ENCODE measurements at places on chromosomes 3 and 15.

DNA sequence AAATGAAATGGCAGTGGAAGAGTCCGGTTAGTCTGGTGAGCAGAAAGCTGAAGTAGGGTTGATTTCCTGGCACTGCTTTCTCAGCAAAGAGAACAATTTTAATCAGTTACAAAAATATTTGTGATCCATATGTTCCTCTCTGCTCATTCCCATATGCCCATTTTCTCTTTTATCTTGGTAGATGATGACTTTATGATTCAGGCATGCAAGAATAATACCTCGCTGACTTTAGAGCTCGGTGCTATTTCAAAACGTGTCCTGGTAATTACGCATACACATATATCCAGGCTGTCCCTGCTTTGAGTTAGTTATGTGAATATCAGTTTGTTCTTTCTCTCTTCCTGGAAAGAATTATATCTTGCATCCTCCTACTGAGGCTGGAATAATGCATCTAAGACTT, 38.5 kb downstream of the ARPP21 start:
- DNase-seq, result no peak

GRCh38 chr3:143559296-143559695, 289.0 kb downstream of the SLC9A9 start:
- no peak for DNase-seq

DNA sequence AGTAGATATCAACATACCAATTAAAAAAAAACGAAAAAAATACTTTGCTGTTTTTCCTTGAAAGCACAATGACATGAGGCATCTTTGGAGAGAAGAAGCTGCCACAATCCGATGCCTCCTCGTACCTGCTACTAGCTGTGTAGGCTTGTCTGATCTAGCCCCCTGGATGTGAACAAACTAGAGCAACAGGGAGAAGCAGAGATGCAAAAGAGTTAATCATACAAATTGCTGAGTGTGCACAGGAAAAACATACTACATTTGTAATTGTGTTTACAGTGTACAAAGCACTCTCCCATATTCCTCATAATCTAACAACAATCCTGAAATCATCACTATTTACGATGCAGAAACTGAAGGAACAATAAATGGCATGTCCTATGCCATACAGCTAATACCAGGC, 227.0 kb upstream of the CTNNB1 start:
- no peak for DNase-seq

GRCh38 chr3:45962033-45962432, 18.8 kb downstream of the CXCR6 start:
- DNase-seq, result no peak

DNA sequence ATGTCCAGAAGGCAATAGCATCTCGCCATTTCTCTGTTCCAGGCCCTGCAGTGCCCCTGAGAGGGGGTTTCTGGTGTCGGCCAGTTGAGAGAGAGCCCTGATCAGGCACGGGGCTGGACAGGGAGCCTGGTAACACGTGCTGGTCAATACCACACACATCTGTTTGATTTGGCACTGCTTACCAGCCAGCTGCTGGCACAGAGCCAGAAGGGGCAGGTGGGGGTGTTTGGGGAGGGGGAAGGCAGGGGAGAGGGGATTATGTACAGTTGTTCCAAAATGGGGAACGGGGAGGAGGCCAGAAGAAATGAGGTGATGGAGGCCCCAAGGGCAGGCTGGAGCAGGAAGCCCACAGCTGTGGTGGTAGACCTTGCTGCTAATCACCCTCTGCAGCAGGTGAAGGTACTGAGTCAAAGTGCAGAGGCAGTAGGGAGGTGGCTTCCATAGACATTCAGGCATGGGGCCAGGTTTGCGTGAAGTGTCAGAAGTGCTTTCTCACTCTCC, 153.5 kb upstream of the LPP start:
- DNase-seq, result no peak

DNA sequence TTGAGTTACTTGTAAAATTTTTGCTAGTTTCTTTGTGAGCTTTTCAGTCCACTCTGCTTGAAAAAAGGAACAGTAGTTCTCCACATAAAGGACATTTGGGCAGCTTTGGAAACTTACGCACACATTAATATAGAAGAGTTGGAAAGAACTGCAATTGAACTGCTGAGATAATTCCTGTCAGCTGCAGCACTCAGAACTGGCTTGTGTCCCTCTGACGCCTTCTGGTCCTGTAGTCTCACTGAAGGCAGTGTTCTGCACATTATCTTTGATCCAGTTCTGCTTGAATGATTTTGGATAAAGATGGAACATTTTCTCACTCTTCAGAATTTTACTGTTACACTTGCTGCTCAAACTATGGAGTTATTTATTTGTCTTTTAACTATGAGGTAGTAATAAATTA, 901.9 kb downstream of the OTOL1 start:
- no peak for DNase-seq

DNA sequence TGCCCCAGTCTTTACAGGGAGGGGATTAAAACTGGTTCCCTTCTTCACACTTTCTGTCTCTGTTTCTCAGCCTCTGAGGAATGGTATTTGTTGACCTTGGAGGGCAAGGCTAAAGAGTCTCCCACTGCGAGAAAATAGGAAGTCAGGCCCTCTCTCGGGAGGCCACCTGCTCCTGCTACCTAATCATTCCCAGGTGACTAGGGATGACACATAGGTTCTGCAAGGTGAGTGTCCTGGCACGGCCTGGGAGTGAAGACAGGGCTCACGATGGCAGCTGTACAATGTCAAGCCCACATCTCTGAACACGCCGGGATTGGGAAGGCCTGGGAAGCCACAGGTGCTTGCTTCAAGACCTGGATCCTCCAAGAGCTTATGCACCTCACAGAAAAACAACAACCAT, 314.2 kb downstream of the NTRK3 start:
- DNase-seq, result no peak

- DNase-seq, result no peak
Observed at GRCh38 chr3:105860641-105861040, 8.2 kb downstream of the CBLB start.

DNA sequence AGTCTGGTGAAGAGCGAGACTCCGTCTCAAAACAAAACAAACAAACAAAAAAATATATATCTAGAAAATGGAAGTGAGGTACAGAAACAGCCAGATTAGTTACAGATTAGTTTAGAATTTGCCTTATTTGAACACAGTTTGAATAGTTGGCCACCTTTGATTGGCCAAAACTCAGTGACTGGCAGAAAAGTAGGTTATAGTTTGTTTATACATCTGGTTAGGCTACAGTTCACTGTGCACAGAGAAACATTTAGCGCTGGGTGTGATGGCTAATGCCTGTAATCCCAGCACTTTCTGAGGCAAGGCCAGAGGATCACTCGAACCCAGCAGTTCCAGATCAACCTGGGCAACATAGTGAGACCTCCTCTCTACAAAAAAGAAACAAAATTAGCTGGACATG, 51.7 kb downstream of the LDHAL6B start:
- DNase-seq, result no peak

- peak; percentile 99 for DNase-seq
Observed at GRCh38 chr3:185658504-185658912, 72.4 kb downstream of the SENP2 start.

- DNase-seq, result no peak
Observed at GRCh38 chr3:23863060-23863459, 53.7 kb downstream of the NKIRAS1 start.

All from fibroblast of lung (primary cell).